Upper lobe of right lung (tissue), 1 donor: ENCODE measurements at places on chromosomes 2 and 18.

GRCh38 chr18:38646296-38646695 is 1080.7 kb upstream of the CELF4 start:
- no peak overlapping the region for H3K27ac ChIP-seq
- H3K36me3 ChIP-seq: no peaks in the 10 kb centered on the region
- no peak for DNase-seq
- no peaks in the 10 kb centered on the region for H3K27me3 ChIP-seq

GRCh38 chr2:71778936-71779773 is 325.8 kb downstream of the DYSF start:
- H3K36me3 ChIP-seq: no peaks in the 10 kb centered on the region
- no peak overlapping the region for H3K4me3 ChIP-seq
- DNase-seq: no peak
- H3K27me3 ChIP-seq: no peaks in the 10 kb centered on the region

- H3K27ac ChIP-seq: no peak overlapping the region
- H3K27me3 ChIP-seq: no peaks in the 10 kb centered on the region
- no peaks in the 10 kb centered on the region for H3K36me3 ChIP-seq
These were observed 31.3 kb downstream of the PSTPIP2 start for GRCh38 chr18:46040747-46041104.

DNA sequence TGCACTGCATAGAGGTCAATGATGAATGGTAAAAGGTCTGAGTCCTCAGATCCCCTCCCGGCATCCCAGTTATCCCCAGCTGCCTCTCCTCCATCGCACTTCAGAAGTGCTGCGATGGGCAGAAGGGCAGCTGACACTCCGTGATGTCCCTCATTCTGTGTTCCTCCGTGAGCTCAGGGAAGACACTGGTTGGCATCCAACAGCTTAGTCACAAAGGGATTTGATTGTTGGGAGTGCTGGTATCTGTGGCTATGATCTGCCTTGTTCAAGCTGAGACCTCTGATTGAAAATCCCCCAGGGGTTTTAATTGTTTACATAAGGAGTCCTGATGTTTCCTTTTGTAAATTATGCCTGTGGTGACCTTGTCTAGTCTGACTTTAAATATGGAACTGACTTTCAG is 19.0 kb upstream of the SAG start:
- no peaks in the 10 kb centered on the region for H3K27me3 ChIP-seq
- H3K36me3 ChIP-seq: peaks cover 95% of the 10 kb centered on the region
- DNase-seq: no peak
- no peaks in the 10 kb centered on the region for H3K4me1 ChIP-seq

GRCh38 chr18:54090856-54091255 is 133.6 kb downstream of the MBD2 start:
- no peaks in the 10 kb centered on the region for H3K4me1 ChIP-seq
- no peaks in the 10 kb centered on the region for H3K36me3 ChIP-seq
- no peak overlapping the region for H3K4me3 ChIP-seq
- no peaks in the 10 kb centered on the region for H3K27me3 ChIP-seq
- H3K27ac ChIP-seq: no peak overlapping the region

DNA sequence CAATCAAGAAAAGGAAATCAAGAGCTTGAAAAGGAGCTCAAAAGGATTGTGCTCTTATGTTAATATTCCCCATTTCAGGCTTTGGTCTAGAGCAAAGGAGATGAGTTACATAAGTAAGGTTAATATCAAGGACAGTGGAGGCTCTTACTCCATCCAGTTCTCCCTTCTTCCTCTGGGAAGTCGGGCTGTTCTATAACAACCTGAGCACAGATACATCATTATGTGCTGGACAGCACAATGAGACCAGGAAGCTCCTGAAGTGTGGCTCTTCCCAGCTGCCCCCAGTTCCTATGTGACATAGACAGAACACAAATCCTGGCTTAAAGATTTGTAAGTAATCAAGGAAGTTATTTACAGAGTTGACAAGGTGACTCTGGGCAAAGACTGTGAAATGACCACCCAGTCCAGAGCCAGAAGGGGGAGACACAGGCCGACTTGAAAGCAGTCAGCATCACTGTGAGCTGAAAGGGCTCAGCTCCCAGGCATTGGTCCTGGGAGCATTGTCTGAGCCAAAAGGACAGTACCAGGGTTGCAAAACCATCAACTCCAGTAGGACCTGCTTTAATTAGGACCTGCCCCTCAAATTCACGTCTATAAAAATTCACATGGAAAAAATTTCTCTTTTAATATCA is 917.6 kb upstream of the ACVR2A start:
- no peak for DNase-seq
- H3K27me3 ChIP-seq: no peaks in the 10 kb centered on the region
- H3K4me1 ChIP-seq: no peaks in the 10 kb centered on the region

GRCh38 chr18:56200381-56200911 is 437.9 kb downstream of the TXNL1 start:
- DNase-seq: no peak
- no peaks in the 10 kb centered on the region for H3K36me3 ChIP-seq
- no peak overlapping the region for H3K27ac ChIP-seq
- no peak overlapping the region for H3K4me3 ChIP-seq

DNA sequence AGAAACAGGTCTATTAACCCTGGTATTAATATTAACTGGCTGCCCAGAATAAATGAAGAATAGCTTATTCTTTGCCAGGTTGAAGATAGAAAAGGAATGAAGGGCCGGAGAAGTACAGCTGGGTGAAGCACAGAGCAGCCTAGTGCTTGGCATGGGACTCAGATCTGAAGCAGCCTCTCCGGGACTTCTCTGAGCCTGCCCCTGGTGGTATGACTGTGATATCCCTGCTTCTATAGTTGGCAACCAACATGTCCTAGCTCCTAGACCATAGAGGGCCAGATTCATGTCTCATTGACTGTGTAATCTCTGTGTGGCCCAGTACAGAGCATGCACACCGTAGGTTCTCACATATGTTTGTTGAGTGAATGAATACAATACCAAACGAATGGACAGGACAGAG is 107.8 kb downstream of the MSH2 start:
- DNase-seq: no peak
- H3K36me3 ChIP-seq: no peaks in the 10 kb centered on the region
- H3K27me3 ChIP-seq: no peaks in the 10 kb centered on the region
- no peaks in the 10 kb centered on the region for H3K4me1 ChIP-seq
- H3K27ac ChIP-seq: no peak overlapping the region

DNA sequence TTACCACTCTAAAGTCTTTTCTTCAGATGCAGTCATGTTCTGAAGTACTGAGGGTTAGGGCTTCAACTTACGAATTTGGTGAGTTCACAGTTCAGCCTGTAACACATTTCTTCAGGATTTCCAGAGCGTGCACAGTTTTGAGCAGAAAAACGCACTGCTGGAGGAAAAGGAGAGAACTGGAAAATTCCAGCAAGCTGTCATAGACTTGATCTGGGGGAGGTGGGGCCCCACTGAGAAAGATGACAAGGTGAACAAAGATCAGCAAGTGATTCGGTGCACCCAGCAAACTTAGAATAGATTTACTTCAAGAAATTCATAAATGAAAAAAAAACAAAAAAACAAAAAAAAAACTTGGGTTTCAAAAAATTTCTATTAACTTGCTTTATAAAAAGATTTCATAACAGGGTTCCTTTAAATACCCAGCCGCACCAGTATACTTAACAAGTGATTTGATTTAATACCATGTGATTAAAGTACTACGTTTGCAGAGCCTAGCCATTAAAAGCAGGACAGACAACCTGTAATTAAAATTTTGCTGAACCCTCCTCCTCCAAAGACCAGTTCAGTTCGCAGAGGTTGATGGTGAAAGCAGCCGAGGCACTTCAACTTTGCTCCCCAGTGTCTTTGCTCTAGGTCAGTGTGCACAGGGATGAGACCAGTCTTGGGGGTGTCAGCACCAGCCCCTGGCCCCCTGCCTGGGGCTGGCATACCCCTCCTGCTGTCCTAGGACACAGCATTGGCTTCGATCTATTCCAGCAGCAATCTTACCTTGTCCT is 30.5 kb downstream of the CTIF start:
- DNase-seq: no peak
- no peak overlapping the region for H3K27ac ChIP-seq
- H3K36me3 ChIP-seq: no peaks in the 10 kb centered on the region
- no peak overlapping the region for H3K4me3 ChIP-seq

- H3K27me3 ChIP-seq: no peaks in the 10 kb centered on the region
- H3K36me3 ChIP-seq: no peaks in the 10 kb centered on the region
- no peaks in the 10 kb centered on the region for H3K4me1 ChIP-seq
- H3K27ac ChIP-seq: no peak overlapping the region
- DNase-seq: no peak
These were observed 78.0 kb downstream of the LOXHD1 start for GRCh38 chr18:46578987-46579386.

- no peak overlapping the region for H3K4me3 ChIP-seq
- no peaks in the 10 kb centered on the region for H3K4me1 ChIP-seq
- H3K36me3 ChIP-seq: no peaks in the 10 kb centered on the region
- no peak for DNase-seq
- peaks cover 38% of the 10 kb centered on the region for H3K27me3 ChIP-seq
- no peak overlapping the region for H3K27ac ChIP-seq
These were observed 723.2 kb downstream of the DPP10 start for GRCh38 chr2:115165529-115166109.

DNA sequence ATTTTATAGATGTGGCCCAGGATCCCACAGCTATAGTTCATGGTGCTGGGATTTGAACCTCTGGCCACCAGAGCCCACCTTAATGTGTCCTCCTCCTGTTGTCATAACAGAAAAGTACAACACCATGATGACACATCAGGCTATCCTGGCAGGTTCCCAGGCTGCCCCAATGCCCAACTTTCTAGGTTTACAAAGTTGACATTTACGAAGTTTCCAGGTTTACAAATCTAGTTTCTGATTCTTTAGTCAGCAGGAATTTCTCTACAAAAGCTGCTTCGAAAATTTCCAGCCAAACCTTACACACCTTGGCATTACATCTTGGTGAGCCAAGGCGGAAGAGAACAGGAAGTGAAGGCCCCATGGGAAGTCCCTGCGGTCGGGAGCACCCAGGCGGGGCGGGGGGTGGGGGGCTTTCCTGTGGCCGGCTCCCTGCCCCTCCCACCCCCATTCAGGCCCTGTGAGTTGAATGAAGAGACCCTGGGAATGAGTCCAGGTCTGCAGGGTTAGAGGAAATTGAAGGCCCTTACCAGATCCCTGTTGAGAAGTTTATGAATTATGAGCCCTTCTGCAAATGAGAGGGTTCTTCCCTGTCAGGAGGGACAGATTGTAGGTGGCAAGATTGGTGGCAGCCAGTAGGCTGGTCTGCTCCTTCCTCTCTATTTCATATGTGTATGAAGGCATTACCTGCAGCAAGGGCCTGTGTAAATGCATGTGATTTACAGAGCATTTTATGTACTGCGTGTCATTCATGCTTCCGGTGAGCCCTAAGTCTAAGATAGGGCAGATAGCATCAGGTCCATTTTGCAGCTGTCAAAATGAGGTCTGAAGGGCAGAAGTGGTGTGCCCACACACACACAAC is 11.1 kb upstream of the IL1RN start:
- H3K4me1 ChIP-seq: no peaks in the 10 kb centered on the region
- H3K4me3 ChIP-seq: no peak overlapping the region
- no peak overlapping the region for H3K27ac ChIP-seq
- H3K36me3 ChIP-seq: no peaks in the 10 kb centered on the region
- no peak for DNase-seq

GRCh38 chr2:148860037-148860436 is 15.0 kb upstream of the KIF5C start:
- no peak for DNase-seq
- H3K36me3 ChIP-seq: no peaks in the 10 kb centered on the region
- peaks cover 7% of the 10 kb centered on the region for H3K27me3 ChIP-seq
- H3K4me1 ChIP-seq: no peaks in the 10 kb centered on the region

DNA sequence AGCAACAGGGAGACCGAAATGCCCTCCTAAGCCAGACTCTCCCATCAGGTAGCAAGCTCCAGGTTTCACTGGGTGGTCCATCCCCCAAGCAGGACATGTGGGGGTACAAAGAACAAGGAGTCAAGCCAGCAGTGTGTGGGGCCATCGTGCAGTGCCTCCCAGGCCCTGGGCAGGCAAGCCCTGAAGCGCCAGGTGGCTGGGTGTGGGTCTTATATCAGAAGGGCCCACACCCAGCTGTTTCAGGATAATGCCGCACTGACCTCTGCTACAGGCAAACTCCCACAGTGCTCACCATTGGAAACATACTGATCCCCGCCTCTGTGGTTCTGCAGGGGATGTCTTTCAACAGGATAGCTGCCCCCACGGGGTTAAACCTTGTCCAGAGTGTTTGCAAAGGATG is 174.2 kb upstream of the SMAD2 start:
- no peak overlapping the region for H3K4me3 ChIP-seq
- H3K27me3 ChIP-seq: no peaks in the 10 kb centered on the region
- no peaks in the 10 kb centered on the region for H3K36me3 ChIP-seq
- peaks cover 4% of the 10 kb centered on the region for H3K4me1 ChIP-seq
- no peak overlapping the region for H3K27ac ChIP-seq

DNA sequence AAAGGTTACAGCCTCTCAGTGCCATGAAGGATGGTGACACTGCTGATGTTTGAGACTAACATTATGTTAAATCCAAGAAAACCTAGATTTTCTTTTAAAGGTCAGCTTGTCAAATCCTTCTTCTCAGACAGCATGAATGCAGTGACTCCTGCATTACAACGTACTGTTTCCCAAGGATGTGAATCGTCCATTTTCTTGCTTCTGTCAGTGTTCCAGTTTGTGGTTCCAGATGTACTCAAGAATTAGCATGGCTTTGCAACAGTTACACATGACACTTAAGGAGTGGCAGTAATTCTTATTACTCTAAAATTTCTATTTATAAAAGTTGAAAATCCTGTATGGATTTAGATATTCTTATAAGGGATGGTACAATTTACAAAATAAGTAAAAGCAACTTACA is 1.5 kb upstream of the TTC39C start:
- no peaks in the 10 kb centered on the region for H3K36me3 ChIP-seq
- no peak overlapping the region for H3K27ac ChIP-seq
- H3K27me3 ChIP-seq: peaks cover 7% of the 10 kb centered on the region
- H3K4me3 ChIP-seq: no peak overlapping the region
- DNase-seq: no peak

- no peak overlapping the region for H3K4me3 ChIP-seq
- peak overlapping the region; percentile 51 for H3K27ac ChIP-seq
- H3K27me3 ChIP-seq: no peaks in the 10 kb centered on the region
- no peak for DNase-seq
- H3K36me3 ChIP-seq: no peaks in the 10 kb centered on the region
- H3K4me1 ChIP-seq: peaks cover 6% of the 10 kb centered on the region
These were observed 267.6 kb upstream of the RAB12 start for GRCh38 chr18:8341481-8342230.

DNA sequence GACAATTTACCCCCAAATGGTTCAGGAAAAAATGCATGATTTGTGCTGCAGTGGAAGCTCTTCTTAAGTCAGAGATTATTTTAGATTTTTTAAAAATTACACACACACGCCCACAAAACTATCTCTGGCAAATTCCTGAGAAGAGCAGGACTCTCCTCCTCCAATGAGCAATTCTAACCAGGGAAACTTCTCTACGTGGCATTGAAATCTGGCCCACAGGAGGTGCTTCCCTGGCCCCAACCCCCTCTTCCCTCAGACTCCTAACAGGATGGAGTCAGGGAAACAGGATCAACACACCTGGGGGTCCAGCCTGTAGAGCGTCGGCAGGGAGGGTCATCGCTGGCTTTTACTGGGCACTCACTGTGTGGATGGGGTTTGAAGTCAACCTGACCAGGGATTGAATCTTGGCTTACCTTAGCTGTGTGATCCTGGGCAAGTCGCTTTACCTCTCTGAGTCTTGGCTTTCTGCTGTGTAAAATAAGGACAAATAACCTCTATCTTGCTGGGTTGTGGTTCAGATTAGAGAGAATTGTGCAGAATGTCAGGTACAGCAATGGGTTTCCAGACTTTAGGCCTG is 65.4 kb upstream of the ASAP2 start:
- no peak overlapping the region for H3K27ac ChIP-seq
- H3K27me3 ChIP-seq: no peaks in the 10 kb centered on the region
- DNase-seq: no peak
- peaks cover 6% of the 10 kb centered on the region for H3K4me1 ChIP-seq
